Activated CD8-positive, alpha-beta memory T cell treated with anti-CD3 and anti-CD28 coated beads, Interleukin-2, amount 50 U/mL, for 48 hours (primary cell): ENCODE measurements at places on chromosomes 4 and X.

- DNase-seq, result no peak
These were observed 10.2 kb upstream of the KIAA0232 start for GRCh38 chr4:6772223-6772928.

DNA sequence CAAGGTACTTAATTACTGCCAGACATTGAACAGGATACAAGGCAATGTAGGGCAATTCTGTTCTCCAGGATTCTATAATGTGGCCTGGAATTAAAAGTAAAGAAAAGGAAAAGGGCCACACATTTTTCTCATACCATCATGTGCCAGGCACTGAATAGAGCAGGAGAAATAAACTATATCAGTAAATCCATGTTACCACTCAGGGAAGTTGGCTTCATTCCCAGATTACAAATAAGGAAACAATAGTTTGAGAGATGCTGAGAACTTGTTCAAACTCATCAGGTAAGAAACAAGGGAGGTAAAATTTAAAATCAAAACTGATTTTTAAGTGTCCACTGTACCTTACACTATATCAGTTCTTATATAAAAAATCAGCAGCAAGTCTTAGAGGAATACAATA is 645.0 kb upstream of the ATOH1 start:
- DNase-seq, result no peak

DNA sequence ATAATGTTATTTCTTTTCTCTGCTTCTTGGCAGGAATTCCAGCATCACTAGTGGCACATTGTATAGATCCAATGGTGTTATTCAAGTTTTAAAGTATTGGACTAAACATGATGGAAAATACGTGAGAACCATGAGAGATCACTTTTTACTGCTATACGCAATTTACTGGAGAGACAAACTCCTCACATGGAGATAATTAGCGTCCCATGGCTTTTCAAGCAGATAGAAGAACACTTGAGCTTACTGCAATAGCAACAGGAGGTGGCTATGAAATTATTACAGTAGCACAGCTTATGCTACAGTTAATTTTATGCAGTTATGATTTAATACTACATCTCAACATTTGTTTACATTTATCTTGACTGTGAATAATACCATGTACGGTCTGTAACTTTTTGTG is 11.9 kb upstream of the TMEM185A start:
- DNase-seq, result no peak

GRCh38 chr4:2510351-2511259 is 25.8 kb upstream of the FAM193A start:
- no peak for DNase-seq

GRCh38 chr4:150570862-150571261 is 11.1 kb upstream of the MAB21L2 start:
- no peak for DNase-seq

GRCh38 chr4:127370604-127371003 is 262.2 kb upstream of the INTU start:
- DNase-seq, result no peak

- no peak for DNase-seq
These were observed 56.4 kb upstream of the SPANXN1 start for GRCh38 chrX:145190801-145191389.
